ENCODE measurements at places on chromosomes 3 and 15. TPM values are rescaled to one million over a fixed set of nuclear protein-coding genes. Genes with fewer than 3 reads are reported as not detected.

DNA sequence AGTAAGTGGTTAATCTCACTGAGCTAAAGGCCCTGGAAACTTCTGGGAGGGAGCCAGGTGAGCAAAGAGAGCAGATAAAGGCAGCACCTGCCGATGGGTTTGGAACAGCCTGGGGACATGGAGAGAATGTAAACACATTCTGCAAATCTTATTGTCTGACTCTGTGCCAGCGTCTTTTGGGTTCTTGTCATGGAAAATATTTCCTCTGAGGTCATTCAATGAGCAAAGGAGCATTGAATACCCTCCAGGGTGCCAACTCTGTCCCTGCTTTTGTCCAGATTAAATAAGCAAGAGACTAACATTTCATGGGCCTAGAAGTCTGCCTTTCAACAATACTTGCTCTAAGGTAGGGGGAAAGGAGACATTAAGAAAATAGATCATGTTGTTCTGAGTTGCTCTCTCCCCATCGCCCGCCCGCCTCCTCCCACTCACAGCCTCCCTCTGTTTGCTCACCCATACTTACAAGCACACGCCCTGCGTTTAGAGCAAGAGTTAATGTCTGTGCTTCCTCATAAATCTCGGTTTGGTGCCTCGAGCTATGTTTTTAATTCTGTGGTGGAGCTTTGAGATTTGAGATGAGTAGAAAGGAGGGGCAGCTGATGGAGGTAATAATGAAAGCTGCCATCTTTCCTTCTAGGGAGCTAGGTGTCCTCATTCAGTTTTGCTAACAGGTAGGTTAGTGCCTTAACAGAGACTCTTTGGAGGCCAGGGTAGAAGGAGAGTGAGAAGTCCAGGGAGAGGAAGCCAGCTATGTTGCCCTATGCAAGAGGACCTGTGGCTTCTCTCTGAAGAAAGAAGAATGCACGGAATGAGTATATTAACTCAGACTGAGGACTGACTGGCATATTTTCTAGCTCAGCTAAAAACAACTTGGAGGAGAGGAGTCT lies 132.9 kb downstream of the TPRG1 start:
- no peaks in the 10 kb centered on the region for H3K36me3 ChIP-seq
- no peaks in the 10 kb centered on the region for H3K27me3 ChIP-seq
- H3K27ac ChIP-seq = no peak overlapping the region
- H3K4me1 ChIP-seq = no peaks in the 10 kb centered on the region
- H3K4me3 ChIP-seq = no peak overlapping the region
- DNase-seq = no peak

DNA sequence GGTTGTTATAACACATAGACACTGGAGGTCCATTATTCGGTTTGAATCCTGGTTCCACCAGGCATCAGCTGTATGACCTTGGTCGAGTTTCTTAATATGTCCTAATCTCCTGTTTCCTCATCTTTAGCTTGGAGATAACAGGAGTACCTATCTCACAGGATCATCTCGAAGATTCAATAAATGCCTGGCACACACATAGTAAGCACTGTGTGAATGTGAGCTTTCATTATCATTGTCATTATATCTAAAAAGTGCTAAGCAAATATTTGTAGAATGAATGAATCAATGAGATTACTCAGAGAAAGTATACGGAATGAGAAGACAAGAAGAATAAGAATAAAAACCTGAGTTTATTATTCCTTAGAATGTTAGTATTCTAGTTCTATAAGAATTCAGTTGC lies 227.4 kb upstream of the CFAP20DC start:
- no peak for DNase-seq
- H3K4me3 ChIP-seq = no peak overlapping the region
- no peaks in the 10 kb centered on the region for H3K27me3 ChIP-seq
- H3K4me1 ChIP-seq = no peaks in the 10 kb centered on the region
- no peak overlapping the region for H3K27ac ChIP-seq
- H3K36me3 ChIP-seq = no peaks in the 10 kb centered on the region

- H3K27me3 ChIP-seq = no peaks in the 10 kb centered on the region
- H3K27ac ChIP-seq = no peak overlapping the region
- H3K4me3 ChIP-seq = no peak overlapping the region
- H3K36me3 ChIP-seq = no peaks in the 10 kb centered on the region
- H3K4me1 ChIP-seq = no peaks in the 10 kb centered on the region
Observed at GRCh38 chr3:58521917-58522631, 14.9 kb downstream of the ACOX2 start.

DNA sequence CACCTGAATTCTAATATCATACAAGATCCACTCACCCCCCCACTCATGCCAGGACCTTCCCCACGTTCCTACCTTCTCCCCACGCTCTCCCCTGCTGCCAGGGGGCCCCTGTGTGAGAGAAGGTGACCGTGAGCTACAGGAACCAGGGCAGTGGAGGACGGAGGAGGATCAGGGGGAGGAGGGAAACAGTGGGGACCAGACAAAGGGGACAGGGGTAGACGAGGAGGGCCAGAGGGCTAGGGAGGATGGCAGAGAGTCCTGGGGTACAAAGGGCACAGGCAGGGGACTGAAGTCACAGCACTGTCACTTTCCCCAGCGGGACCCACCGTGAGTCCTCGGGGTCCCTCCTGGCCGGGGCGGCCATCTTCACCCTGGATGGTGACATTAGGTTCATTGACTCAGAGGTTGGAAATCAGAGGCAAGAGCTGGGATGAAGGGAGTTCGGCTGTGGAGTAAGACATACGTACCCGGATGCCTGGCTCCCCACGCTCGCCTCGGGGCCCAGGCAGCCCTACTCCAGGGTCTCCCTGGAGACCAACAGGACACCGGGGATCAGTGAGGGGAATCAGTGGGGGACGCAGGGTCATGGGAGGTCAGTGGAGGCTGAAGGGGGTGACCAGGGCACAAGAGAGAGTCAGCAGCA lies 6.3 kb upstream of the UCN2 start:
- no peak overlapping the region for H3K4me3 ChIP-seq
- H3K27me3 ChIP-seq = no peaks in the 10 kb centered on the region
- no peak for DNase-seq
- H3K4me1 ChIP-seq = no peaks in the 10 kb centered on the region

IL5RA gene
- 0.58 TPM for polyA plus RNA-seq

FMN1 gene
- polyA plus RNA-seq = 0.02 TPM

ANKRD63 gene
- polyA plus RNA-seq = not detected

LRRC58 gene
- polyA plus RNA-seq = 8.8 TPM
